ENCODE measurements at places on chromosomes 11 and 22.
A peak's percentile ranks its signal among the peaks of the same experiment; 100 is the strongest.

DNA sequence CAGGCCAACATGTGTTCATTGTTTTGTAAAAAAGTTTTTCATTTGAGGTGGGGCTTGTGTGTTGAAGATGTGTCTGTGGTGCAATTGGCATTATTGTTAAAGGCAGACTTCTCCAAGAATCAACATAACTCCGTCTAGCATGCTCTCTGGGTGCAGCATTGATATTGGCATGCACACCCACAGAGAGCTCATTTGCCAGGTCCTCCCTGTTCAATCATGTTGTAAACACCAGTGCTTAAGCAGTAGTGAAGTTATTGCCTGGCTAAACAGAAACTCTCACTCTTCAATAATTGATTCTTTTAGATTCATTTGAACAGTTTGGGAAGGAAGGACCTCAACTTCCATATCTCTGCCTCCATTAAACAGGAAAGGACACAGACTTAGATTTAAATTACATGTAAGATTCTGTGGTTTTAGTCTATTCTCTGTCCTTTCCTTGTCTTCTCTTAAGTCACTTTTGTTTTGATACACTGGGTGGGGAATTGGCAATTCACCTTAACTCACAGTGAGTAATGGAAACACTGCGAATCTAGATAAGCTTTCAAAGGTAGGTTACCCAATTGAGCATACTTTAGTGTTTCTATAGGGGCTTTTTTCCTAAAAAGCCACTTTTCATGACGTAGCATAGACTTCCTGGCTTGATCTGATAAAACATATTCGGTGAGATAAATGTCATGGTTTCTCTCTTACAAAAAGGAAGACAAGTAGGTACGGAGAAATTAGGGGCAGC lies 30.8 kb upstream of the EXPH5 start:
- DNase-seq: no peak

DNA sequence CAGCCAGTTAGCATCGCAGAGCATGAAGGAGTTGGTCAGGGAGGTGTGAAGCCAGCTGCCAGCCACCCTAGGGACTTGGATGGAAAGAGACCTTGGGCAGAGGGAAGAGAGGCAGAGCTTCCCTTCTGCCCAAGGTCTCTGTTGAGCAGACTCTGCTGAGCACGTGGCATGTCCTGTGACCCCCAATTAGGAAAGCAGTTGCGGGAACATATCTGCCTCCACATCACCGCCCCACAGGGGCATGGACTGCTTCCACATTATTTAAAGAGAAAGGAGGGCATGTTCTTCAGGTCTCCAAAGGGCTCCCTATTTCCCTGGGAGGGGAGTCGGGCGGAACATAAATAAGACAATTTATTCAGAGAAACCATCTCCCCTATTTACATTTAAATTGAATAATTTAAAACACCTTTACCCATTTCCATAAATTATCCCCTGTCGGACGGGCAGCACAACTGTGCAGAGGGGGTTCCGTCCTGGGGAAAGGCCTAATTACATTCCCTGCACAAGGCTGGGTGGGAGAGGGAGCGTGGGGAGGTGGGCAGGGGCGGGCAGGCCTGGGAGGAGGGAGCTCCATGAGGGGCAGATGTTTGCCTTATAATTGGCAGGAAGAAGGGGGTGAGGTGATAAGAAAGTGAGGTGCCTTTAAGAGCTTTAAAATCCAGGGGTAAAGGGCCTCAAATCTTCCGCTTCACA lies 88.8 kb upstream of the THY1 start:
- no peak for DNase-seq

- no peak for DNase-seq
Observed at GRCh38 chr11:130217133-130218031, 57.8 kb downstream of the ST14 start.

- no peak for DNase-seq
Observed at GRCh38 chr22:45163099-45163450, 650 bp upstream of the NUP50 start.

- no peak for DNase-seq
Observed at GRCh38 chr22:25702040-25702439, 39.9 kb upstream of the MYO18B start.

DNA sequence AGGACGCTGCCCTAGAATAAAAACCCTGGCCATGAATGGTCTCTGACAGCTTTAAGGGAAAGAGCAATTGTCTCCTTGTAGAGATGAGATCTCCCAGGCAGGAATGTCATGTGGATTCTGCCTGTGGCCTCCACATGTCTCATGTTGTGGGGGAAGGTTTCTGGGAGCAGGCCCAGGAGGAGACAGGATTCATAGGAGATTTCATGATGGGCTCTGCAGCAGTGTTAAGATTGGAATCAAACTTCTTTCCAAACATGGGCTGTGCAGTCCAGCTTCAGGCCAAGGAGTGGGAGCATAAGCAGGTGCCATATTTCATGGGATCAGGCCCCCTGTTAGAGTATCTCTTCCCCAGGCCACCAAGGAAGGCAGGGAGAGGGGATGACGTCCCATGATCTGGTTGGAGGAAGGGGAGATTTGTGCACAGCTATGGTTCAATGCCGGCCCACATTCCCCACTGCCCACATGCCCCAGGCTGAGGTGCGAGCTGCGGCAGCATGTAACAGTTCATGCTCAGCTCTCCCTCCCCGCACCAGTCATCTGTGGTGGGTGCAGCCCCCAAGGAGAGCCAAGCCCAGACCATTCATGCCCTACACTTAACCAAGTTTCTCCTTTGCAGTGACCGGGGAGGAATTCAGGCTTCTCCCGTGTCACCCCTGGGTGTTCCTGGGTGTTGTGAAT lies 42.5 kb downstream of the LMO1 start:
- DNase-seq: no peak

GRCh38 chr11:104073950-104074705 lies 37.7 kb downstream of the DDI1 start:
- peak; percentile 18 for DNase-seq

- DNase-seq: no peak
Observed at GRCh38 chr11:14308897-14309387, 50.0 kb downstream of the RRAS2 start.

DNA sequence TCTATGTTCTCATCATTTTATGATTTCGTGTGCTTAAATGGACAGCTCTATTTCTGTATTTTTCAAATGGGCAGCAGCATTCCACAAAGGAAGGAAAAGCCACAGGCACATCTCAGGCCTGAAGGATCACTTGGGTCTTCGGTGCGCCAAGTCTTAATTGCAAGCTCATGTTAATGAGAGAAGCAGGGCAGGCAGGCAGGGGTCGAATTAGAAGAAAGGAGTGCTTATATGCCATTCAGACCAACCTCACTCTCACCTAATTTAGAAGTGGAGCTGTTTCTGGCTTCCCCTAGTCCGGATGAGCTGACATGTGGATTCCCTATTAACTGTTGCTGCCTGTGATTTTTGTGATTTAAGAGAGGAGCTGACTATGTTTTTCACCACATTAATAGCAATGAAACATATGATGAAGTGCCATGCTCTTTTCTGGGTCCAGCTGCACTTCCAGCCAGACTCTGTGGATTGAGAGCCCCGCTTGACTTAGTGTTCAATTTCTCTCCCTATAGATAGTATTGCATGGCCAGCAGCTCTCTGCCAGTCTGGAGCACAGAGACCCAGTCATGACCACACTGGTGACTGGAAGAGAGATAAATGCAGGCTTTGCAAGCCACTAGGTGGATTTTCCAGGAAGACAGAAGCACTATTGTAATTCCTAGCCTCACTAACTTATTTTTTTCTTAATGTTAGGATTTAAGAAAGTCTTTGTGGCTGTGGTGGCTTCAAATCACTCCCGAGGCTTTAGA lies 373.9 kb upstream of the FAT3 start:
- no peak for DNase-seq

GRCh38 chr22:24330636-24331035 lies 60.0 kb downstream of the SPECC1L start:
- no peak for DNase-seq

- DNase-seq: peak; percentile 93
Observed at GRCh38 chr22:41367039-41367679, 14.6 kb upstream of the TEF start.

GRCh38 chr22:24247011-24247507 lies 2.2 kb upstream of the GGT5 start:
- DNase-seq: no peak

Measured in H4 (cell line).